Caki2 (cell line): ENCODE measurements at places on chromosomes 16 and 17. TPM values are rescaled to one million over a fixed set of nuclear protein-coding genes. Genes with fewer than 3 reads are reported as not detected.
A peak's percentile ranks its signal among the peaks of the same experiment; 100 is the strongest.

Gene GPR139
- not detected in 2 replicates for total RNA-seq

Gene TBX6
- total RNA-seq = 0.24 TPM in 1 of 2 replicates, not detected in the other

Gene OR1A1
- total RNA-seq = not detected in 2 replicates

Gene NHERF2
- 30.3 and 32.4 TPM in 2 replicates for total RNA-seq

Gene PPY
- total RNA-seq = not detected in 2 replicates

Gene CPHXL
- total RNA-seq = not detected in 2 replicates

Gene TEX19
- total RNA-seq = 0.37 and 1.9 TPM in 2 replicates

Gene BRICD5
- total RNA-seq = 0.12 and 1.1 TPM in 2 replicates

Gene KRTAP4-5
- not detected in 2 replicates for total RNA-seq

Gene NEUROD2
- total RNA-seq = not detected in 2 replicates

Gene ACLY
- total RNA-seq = 146 and 150 TPM in 2 replicates

GRCh38 chr17:21269394-21269793 is 15.1 kb upstream of the MAP2K3 start:
- DNase-seq = no peak

GRCh38 chr17:1959871-1960544 is 65.1 kb downstream of the RTN4RL1 start:
- DNase-seq = no peak

GRCh38 chr16:55222486-55222885 is 101.5 kb upstream of the IRX6 start:
- DNase-seq = no peak

- DNase-seq = no peak
These were observed 398.5 kb downstream of the HAPSTR1 start for GRCh38 chr16:9489835-9490467.

GRCh38 chr16:82630688-82631087 is 3.9 kb downstream of the CDH13 start:
- peak; percentile 31 for DNase-seq

DNA sequence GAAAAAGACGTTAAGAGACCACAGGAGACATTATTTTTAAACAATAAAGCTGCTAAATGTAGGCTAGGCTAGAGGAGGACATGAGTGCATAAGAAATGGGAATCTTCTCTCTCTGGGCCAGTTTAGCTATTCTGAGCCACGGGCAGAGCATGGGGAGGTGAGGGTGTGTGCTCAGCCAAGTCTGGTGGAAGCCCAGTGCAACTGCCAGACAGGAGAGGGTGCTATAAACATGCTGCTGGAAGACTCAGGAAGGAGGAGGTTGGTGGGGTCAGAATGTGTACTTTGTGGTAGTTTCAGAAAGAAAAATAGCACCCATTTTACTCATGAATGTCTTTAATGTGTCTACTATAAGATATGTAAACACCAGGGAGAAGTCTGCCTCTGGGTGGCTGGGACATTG is 5.9 kb upstream of the SDK2 start:
- DNase-seq = no peak

DNA sequence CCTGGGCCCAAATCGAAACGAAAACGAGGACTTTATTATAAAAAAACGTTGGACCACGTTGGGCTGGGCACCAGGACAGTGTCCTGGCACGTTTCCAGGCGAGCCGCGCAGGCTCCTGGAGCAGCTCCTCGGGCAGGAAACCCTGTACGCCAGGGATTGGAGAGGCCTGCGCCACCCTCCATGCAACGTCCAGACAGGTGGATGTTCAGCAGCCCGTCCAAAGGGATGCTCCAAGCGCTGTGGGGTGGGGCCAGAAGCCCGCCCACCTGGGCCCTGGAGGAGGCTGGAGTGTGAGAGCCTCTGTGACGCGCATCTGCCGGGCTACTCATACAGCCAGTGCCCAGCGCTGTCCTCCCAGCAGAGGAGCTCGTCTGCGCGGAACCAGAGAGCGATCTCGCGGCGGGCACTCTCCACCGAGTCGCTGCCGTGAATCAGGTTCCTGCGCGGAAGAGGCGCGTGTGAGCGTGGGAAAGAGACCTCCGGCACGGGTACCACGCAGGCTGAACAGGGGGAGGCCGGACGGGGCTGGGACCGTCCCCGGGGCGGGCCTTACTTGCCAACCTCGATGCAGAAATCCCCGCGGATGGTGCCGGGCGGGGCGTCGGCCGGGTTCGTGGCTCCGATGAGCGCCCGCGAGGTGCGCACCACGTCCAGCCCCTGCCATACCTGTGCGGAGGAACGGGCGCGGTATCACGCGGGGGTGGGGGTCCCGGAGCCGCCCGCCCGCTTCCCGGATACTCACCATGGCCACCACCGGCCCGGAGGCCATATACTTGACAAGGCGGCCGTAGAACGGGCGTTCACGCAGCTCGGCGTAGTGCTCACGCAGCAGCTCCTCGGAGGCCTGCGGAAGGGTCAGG is 785 bp downstream of the NME3 start:
- peak; percentile 75 for DNase-seq

GRCh38 chr17:38418693-38419507 is 9.4 kb upstream of the ARHGAP23 start:
- DNase-seq = no peak

DNA sequence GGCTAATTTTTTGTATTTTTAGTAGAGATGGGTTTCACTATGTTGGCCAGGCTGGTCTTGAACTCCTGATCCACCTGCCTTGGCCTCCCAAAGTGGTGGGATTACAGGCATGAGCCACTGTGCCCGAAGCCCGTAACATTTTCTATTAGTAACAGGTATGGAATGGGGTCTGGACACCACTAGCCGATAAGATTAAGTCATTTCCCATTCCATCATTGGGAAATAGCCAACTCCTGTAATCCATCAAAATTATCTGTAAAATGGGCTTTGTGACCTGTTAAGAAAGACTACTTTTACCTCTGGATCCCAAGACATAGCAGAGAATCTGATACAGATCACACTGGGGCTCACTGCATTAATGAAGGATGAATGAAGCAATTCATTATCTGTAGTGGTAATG is 3.9 kb upstream of the LUC7L3 start:
- DNase-seq = no peak

GRCh38 chr17:40343219-40344119 is 21.1 kb downstream of the GJD3 start:
- no peak for DNase-seq

- no peak for DNase-seq
These were observed 44.6 kb downstream of the VPS35L start for GRCh38 chr16:19599968-19600716.

- no peak for DNase-seq
These were observed 196.6 kb upstream of the CIBAR2 start for GRCh38 chr16:85308611-85309540.

- DNase-seq = peak; percentile 14
These were observed 108.7 kb downstream of the TRIM37 start for GRCh38 chr17:58997756-58998553.

- no peak for DNase-seq
These were observed 36.2 kb downstream of the KCNJ16 start for GRCh38 chr17:70111201-70111600.

DNA sequence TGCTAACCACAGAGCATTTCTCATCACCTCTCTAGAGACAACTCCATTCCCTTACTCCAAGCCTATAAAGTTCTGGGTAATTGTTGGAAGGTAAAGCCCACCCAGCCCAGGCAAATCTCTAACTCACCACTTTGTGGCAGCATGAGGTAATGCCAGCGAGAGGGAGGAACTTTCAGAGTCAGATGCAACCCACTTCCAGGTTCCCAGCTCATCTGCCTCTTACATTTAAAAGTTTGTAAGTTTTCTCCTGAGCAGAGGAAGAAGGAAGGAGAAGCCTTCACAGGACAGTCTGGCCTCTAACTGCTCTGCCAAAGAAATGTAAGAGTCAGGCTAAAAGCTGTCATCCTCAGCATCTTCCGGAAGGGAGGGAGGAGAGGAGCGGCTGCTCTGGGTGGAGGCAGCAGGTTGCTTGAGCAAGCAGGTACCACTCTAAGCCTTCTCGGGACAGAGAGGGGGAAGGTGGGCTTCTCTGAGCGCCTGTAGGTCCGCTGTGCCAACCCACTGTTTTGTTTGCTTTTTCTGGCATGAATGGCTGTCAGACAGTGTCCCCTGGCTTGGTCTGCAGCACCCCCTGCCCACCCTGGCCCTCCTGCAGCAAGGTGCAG is 1.0 kb downstream of the ZNF319 start:
- DNase-seq = no peak

DNA sequence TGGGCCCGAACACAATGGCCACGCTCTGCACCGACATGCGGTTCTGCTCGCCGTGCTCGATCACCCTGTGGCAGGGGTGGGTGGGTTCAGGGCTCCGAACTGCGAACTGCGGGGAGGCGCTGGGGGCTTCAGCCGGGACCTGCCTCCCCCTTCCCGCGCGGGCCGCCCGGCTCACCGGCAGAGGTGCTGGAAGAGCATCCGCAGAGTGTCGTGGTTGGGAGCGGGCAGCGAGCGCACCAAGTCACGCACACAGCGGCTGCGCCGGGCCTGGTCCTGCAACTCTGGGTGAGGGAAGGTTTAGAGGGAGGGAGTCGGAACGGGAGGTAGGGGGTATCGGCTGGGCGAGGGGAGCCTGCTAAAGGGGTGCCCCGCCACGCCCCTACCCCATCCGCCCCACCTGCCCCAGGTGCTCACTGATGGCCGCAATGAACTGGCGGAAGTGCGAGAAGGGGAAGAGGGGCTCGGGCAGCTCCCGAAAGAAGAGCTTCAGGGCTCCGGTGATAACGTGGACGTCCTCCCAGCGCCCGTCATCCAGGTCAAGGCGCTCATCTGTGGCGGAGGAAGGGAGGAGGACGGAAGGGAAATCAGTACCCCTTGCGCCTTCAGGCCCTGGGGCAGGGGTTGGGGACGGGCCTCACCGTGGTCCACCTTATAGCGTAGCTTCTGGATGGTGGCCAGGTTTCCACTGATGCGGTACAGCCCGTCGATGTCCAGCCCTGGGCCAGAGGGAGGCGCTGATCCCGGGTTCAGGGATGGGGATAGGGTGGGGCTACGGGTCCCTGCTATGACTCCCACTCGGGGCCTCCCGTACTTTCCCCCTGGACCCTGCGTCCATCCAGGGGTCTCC is 36.9 kb downstream of the ARHGAP27 start:
- no peak for DNase-seq

GRCh38 chr17:10114931-10115535 is 83.4 kb downstream of the GAS7 start:
- DNase-seq = peak; percentile 11

GRCh38 chr17:81712468-81713003 is 452 bp downstream of the SLC25A10 start:
- peak; percentile 57 for DNase-seq

DNA sequence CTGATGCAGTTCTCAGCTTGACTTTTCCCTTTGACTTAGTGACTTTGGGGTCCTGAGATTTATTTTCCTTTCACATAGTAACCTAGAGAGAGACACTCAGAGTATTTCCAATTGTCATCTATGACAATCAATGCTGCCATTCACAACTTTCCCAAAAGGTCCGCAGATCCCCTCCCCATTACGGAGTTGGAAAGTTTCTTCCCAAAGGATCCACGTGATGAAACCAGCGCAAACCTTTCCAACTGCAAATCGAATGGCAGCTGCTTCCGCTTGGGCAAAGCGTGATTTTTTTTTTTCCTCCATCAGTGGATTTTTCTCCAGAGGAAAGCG is 538 bp upstream of the FCSK start:
- no peak for DNase-seq

DNA sequence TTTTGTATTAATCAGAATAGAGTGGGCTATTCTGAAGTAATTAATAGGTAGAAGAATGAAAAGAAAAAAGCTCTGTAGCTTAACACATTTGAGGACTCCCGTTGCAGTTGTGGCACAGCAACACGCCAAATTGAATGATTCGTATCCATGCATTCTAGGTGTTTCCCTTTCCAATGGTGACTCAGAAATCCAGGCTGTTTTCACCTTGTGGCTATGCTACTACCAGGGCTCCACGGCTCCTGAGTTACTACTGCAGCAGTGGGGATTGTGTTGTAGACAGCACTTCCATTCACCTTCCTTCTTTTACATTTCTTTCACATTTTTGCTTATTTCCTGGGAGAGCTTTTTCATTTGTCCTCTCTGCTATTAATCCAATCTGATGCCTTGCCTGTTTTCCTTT is 1616.4 kb downstream of the CDH8 start:
- DNase-seq = no peak

DNA sequence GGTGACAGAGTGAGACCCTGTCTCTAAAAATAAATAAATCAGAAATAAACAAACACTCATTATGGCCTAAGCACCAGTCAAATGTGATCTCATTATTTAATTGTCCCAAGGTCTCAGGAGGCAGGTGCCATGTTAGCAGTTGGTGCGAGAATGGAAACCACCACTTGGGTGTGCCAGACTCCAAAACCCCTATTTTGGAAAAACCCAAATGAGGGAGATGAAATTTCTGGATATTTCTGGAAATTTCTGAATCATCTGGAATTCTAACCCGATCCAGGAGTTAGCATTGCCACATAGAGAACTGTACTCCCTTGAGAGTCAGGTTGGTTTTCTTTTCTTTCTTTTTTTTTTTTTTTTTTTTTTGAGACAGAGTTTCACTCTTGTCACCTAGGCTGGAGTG is 264.0 kb downstream of the XYLT1 start:
- DNase-seq = no peak

DNA sequence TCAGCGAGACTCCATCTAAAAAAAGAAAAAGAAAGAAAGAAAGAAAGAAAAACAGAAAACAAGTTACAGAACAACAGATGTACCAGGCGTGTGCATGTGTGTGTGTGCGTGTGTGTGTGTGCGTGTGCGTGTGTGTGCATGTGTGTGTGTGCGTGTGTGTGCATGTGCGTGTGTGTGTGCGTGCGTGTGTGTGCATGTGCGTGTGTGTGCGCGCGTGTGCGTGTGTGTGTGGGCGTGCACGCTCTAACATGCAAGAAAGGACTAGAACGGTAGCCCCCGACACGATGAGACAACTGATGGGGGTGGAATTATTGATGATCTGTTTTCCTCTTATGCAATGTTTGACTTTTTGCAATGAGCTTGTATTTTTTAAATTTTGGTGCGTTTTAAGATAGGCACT is 1.6 kb downstream of the ALDH3A1 start:
- no peak for DNase-seq

GRCh38 chr16:81738783-81739496 is 40.2 kb upstream of the PLCG2 start:
- no peak for DNase-seq

DNA sequence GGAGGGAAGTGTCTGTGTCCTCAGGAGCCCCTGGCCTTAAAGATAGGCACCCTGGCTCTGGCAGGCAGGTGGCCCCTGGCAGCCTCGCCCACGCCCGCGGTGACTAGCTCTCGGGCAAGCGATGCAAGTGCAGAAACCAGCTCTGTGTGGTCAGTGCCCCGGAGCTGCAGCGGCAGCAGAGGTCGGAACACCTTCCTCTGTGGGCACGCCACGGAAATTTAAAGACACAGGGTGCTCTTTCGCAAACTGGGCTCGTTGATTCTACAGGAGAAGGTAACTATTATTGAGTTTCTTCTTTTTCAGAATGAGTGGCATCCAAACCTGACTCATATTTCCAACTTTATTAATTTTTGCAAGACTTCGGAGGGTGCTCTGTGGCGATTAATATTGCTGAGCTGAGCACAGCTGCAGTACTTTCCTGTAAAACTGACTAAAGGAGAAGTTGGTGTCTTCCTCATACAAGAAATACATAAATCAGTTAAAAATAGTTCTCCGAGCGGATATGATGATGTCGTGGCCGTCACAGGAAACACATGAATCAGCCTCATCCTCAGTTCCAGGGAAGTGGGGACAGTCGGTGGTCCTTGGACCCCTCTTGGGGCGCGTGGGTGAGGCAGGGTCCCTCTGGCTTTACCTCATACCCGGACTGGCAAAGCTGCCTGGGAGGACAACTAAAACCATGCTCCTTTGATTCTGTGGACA is 120.2 kb downstream of the METRNL start:
- no peak for DNase-seq

GRCh38 chr17:17041018-17041521 is 1.2 kb upstream of the MPRIP start:
- peak; percentile 42 for DNase-seq
